ENCODE measurements at places on chromosomes 11 and 22. TPM values are rescaled to one million over a fixed set of nuclear protein-coding genes. Genes with fewer than 3 reads are reported as not detected.

Gene OR51E1
- 0.55 TPM for total RNA-seq

Gene PANX2
- 5.3 TPM for total RNA-seq

Gene MRGPRX4
- not detected for total RNA-seq

Gene OR52A1
- total RNA-seq: 0.19 TPM

Gene OR4D5
- total RNA-seq: 5.5 TPM

Gene TECTA
- 4.6 TPM for total RNA-seq

Gene APOBEC3B
- total RNA-seq: 2.0 TPM

Data from testis (tissue), 5 donors.